ENCODE measurements at places on chromosomes 13 and 19. TPM values are rescaled to one million over a fixed set of nuclear protein-coding genes. Genes with fewer than 3 reads are reported as not detected.

Gene NBEA
- 31.0 TPM for total RNA-seq

Gene HCST
- total RNA-seq: not detected

Gene ZNF653
- 15.8 TPM for total RNA-seq

Gene SERP2
- total RNA-seq: 8.1 TPM

Gene KIRREL2
- 2.4 TPM for total RNA-seq

Gene PSG3
- not detected for total RNA-seq

Gene FGF9
- 2.4 TPM for total RNA-seq

Gene CRX
- 0.19 TPM for total RNA-seq

Gene ZNF98
- not detected for total RNA-seq

Gene ZNF723
- total RNA-seq: not detected

Gene ALOX5AP
- total RNA-seq: not detected

Gene PSG6
- not detected for total RNA-seq

Gene C13orf42
- 0.96 TPM for total RNA-seq

Gene NLRP4
- not detected for total RNA-seq

Gene ZBTB7A
- 10.0 TPM for total RNA-seq

Gene APOC4
- total RNA-seq: not detected

Gene PALM
- 13.9 TPM for total RNA-seq

Gene PGPEP1
- total RNA-seq: 2.1 TPM

Gene ZNF547
- total RNA-seq: 2.7 TPM

Gene PRKCG
- total RNA-seq: 3.3 TPM

Gene EDNRB
- 2.2 TPM for total RNA-seq

Gene TNFSF13B
- 0.45 TPM for total RNA-seq

Gene ZNF414
- 8.9 TPM for total RNA-seq

Gene TTC9B
- total RNA-seq: not detected

Gene DACT3
- total RNA-seq: 2.2 TPM

Gene EBI3
- not detected for total RNA-seq

Gene GAPDHS
- total RNA-seq: not detected

Gene RUBCNL
- total RNA-seq: 0.80 TPM

Gene ZNF99
- not detected for total RNA-seq

Gene SCEL
- not detected for total RNA-seq

Gene FFAR1
- total RNA-seq: not detected

Gene TMIGD2
- total RNA-seq: 0.19 TPM

Gene GPR183
- total RNA-seq: not detected

Gene PBX4
- total RNA-seq: 3.2 TPM

Gene ZNF471
- total RNA-seq: 1.4 TPM

Gene ZNF780A
- 30.2 TPM for total RNA-seq

Gene ZNF837
- 1.4 TPM for total RNA-seq

Gene OR7G3
- not detected for total RNA-seq

Gene CEACAM16
- not detected for total RNA-seq

Gene CEACAM8
- total RNA-seq: not detected

Gene COX7A1
- total RNA-seq: not detected

Gene PEAK3
- not detected for total RNA-seq

Gene TEX101
- total RNA-seq: not detected

Gene EFNA2
- total RNA-seq: 34.7 TPM

Gene CYP2A6
- not detected for total RNA-seq

All from neural progenitor cell (in vitro differentiated cells).